ENCODE measurements at places on chromosomes 4 and X.

GRCh38 chr4:104025251-104025650, 305.5 kb upstream of the TACR3 start:
- DNase-seq: no peak

DNA sequence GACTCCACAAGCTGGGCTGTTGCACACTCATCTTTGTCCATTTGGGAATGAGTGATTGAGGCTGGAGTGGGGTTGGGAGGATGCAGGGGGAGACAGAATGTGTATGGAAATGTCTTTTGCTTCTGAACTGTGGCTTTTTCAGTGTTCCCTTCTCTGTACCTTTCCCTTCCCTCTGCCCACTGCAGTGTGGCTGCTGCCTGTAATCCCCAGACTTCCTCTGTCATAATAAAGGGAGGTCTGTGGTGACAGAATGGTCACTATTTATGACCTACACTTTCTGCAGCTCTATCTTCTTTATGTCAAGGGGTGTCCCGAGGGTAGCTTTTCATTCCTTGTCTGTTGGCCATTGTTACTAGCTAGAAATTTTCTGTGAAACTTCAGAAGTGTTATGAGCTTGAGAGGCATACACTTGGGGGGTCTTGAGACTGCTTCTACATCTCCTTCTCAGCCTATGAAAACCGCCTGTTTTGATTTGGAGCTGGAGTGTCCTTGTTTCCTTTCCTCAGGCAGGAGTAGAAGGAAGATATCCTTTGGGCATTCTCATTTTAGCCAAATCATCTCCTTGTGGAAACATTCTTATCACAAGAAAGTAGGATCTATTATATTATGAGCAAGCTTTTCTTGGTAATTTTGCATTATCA, 63.0 kb downstream of the ANK2 start:
- DNase-seq: no peak

DNA sequence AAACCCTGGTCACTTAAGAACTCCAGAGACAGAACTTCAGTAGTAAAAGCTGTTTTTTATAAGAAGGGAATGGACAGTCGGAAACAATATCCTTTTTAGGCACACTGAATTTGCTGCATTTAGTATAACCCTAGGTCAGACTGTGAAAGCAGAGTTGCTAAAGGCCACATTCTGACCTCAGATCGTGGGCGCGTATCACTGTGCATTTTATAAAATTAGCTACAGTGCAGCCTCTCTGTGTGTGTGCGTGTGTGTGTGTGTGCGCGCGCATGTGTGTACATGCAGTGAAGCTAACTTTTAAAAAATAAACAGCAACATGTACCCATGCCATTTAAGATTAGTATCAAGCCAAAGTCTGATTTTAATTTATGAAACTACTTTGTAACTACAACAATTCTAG, 8.0 kb downstream of the ZNF827 start:
- DNase-seq: no peak

- no peak for DNase-seq
These were observed 158.1 kb downstream of the SOX3 start for GRCh38 chrX:140346729-140347128.

DNA sequence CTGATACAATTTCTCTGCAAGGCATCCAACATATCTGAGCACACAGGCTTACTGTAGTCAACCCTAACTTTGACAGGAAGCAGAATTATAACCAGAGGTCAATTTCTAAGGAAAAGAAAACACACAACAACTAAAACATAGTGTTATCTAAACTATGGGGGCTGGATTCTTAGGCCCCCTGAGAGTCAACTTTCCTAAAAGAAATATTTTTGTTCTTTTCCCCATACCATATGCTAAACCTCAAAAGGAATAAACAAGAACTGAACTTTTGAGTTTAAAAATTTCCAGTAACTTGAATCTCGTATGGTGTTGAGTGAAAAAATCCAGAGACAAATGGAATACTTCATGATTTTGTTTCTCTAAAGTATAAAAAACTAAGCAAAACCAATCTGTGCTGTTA, 42.9 kb downstream of the ATXN3L start:
- DNase-seq: no peak

GRCh38 chr4:10144966-10145365, 28.4 kb upstream of the WDR1 start:
- DNase-seq: no peak

DNA sequence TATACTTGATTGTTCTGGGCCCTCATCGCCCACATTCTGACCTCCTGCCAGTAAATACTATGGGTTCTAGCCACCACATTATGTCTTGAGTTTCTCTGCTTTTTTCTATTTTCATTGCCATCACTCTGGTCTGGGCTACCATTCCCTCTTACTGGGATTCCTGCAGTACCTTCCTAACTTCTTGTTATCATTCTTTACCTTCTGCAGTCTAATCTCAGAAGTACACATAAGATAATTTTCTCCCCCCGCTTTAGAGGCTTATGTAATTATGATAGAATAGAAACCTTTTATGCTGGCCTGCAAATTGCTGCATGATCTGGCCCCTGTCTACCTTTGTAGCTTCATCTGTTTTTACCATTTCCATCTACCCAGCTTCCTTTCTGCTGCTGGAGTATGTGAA, 19.2 kb downstream of the STIM2 start:
- DNase-seq: no peak

- no peak for DNase-seq
These were observed 83.9 kb upstream of the NWD2 start for GRCh38 chr4:37160653-37161052.

DNA sequence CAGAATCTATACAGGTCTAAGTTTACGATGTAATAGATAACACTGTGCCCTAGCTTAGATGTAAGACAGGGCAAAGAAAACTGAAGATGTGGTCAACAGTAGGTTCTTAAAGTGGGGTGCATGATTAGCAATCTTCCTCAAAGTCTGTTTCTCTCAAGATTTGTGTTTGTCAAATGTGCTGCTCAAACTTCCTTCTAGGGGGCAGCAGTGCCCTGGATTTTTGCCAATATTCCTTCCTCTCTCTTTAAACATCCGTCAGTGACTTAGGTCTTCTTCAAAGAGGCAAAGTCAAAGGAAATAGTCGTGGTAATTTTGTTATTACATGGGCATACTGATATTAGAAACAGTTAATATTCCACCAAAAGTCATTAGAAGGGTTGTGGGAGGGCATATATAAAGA, 4.2 kb upstream of the PDHA2 start:
- no peak for DNase-seq

DNA sequence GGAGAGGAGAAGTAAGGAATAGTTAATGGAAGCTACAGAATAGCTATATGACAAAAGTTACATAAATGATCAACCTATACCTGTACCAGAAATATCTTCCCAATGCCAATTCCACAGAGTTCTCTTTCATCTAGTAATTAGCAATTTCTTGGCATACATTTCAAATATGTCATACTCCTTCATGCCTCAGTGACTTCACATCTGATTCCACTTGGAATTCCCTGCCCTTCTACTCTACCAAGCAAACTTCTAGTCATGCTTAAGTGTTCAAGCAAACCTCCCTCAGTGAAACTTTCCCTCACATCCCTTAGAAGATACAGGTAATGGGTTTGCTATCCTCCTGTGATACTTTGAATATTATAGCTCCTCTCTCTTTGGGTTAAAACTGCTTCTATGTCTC, 127.1 kb downstream of the KLHL13 start:
- no peak for DNase-seq

DNA sequence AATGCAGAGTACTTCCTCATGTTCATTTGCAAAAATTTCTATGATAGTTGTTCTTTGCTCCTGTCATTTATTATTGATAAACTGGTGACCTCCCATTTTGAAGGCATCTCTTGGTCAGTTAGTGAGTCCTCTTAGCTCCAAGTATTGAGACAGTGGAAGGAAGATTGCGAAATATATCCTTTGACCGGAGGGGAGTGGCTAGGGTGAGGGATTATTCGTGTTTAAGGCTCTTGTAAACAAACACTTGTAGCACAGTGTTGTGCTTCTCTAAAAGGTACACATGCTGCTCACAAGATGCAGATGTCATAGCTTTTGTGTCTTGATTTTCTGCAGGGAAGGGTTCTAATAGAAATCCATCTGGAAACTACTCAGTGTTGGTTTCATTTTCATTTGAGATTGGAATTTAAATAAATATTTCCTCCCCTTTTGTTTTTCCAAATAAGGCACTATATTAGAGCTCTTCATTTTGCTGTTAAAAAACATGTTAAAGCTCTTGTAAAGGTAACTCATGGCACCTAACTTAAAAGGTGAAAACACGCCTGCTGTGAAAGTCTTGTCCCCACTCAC, 21.8 kb downstream of the TXLNG start:
- DNase-seq: no peak

DNA sequence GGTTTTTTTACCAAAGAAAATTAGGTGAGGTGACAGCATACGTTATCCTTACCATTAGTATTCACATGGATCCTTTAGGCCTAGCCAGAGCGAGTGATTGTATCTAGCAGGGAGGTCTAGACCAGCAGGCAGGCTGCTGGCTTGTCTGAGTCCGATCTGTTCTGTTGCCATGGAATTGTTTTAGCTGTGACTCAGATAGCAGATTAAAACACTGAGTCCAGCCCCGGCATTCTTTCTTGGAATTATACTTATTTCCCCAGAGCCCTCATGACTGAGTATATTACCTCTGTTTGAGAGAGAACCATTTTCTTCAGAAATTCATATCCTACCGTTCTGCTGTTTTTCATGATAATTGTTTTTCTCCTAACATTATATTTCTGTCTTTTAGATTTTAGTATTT, 37.4 kb downstream of the OCRL start:
- no peak for DNase-seq

GRCh38 chr4:173288698-173289352, 45.3 kb downstream of the HMGB2 start:
- DNase-seq: no peak

DNA sequence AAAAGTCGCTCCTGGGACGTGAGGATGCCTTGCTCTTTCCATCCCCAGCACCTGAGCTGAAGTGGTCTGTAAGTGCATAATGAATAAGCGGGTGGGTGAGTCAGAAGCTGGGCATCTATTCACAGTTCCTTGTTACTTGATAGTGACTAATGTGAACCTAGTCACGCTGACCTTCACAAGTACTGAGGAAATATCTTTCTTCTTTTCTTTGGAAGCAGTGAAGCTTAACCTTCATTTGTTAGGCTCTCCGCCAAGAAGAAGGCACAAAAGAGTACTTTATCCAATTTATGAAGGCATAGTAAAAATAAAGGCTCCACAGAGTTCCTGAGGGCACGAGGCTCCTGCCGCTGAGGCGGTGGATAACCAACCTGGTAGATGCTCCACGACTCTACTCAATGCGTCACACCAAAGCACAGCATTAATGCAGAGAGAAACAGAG, 475.7 kb upstream of the SLIT2 start:
- no peak for DNase-seq

GRCh38 chr4:55854129-55854528, 681 bp downstream of the EXOC1 start:
- DNase-seq: no peak

GRCh38 chrX:118152721-118153120, 36.1 kb upstream of the KLHL13 start:
- DNase-seq: no peak

GRCh38 chr4:188145601-188146000, 6.4 kb downstream of the TRIML1 start:
- DNase-seq: no peak

DNA sequence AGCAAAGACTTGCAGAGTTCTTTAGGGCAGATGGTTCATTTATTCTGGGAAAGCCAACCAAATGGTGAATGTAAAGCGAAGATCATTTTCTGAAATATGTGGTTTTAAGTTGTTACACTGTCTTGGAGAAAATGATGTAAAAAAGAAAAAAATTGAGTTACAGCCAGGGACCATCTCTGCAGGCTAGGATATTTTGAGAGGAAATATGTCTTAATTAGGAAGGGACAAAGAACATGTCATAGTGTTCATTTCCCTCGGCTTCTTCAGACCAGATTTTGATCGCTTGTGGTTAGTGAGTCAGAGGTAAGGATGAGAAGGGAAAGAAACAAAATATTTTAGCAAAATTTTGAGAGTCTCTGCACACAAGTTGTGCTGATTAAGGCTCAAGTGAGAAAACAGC, 59.0 kb upstream of the C1QTNF7 start:
- DNase-seq: no peak

- DNase-seq: no peak
These were observed 89.3 kb upstream of the NEIL3 start for GRCh38 chr4:177220376-177220775.

- DNase-seq: no peak
These were observed 536 bp downstream of the SH3BGRL start for GRCh38 chrX:81202456-81202819.

- no peak for DNase-seq
These were observed 17.9 kb downstream of the VEGFC start for GRCh38 chr4:176774852-176775251.

DNA sequence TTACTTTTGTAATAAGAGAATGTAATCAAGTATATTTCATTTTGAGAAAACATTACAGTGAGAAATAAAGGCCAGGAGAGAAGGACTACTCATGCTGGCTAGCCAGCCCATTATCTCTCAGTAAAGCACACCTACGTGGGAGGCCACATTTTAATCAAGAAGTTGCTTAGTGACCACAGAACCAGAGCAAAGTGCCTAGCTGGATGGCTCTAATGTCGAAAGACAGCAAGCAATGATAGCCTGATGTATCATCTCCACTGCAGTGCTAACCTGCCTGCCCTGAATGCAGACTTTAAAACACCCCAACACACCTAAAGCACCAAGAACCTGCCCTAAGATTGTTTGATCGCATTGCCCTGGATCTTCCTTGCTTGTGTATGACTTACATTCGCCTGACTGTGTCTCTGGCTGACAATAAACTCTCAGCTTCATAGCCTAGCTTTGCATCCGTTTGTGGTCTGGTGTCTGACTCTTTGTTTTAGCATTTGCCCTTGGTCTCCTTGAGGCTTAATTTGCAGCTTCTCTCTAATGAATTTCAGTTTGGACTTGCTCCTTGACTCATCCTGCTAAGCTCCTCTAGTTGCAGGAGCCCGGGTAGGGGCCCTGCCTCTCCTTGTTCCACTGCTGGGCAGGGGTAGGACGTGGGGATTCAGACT, 31.4 kb upstream of the SOWAHD start:
- DNase-seq: no peak

- no peak for DNase-seq
These were observed at the start of gene EDA2R for GRCh38 chrX:66638591-66639500. Gene EDA2R, minus strand, starts transcription at chrX:66639078. Its CDS starts 23,058 bp downstream, at chrX:66616020.

DNA sequence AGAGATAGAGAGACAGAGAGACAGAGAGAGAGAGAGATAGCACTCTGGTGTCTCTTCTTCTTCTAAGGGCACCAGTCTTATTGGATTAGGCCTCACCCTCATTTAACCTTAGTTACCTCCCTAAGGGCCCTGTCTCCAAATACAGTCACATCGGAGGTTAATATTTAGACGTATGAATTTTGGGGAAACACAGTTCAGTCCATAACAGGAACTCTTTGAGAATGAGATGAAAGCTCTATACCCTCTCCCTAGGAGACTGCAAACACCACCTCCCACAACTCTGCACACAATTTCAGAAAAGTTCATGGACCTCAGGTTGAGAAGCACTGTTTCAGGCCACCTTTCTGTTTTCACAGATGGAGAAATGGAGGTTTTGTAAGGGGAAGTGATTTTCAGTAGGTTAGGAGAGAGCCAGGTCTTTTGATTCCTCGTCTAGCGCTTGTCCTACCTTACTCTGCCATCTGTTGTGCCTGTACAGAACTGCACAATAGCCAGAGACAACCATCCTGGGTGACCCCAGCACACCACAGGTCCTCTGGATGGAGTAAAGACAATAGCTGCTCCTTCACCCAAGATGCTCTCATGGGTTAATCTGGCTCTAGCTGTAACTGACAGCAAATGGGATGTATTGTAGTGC, 16.9 kb upstream of the LOC101059915 start:
- no peak for DNase-seq

- no peak for DNase-seq
These were observed 105.7 kb upstream of the PDLIM3 start for GRCh38 chr4:185640811-185641675.
